Kasumi-1 (cell line): ENCODE measurements at places on chromosomes 7 and 10.

DNA sequence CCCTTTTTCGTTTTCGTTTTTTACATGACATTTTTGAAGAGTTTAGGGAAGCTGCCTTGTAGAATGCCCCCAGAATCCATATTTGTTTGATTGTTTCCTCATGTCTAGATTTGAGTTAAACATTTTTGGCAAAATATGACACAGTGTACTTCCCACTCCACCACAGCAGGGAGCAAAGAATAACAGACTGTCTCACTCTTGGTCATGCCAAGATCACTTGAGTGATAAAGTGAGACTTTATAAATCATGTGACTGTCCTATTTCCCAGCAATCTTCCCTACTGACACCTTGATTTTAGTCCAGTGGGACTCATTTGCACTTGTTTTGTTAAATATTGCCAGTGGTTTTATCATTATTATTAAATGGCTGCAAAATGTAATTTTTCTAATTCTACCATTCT is 44.4 kb upstream of the USP6NL start:
- DNase-seq = no peak

DNA sequence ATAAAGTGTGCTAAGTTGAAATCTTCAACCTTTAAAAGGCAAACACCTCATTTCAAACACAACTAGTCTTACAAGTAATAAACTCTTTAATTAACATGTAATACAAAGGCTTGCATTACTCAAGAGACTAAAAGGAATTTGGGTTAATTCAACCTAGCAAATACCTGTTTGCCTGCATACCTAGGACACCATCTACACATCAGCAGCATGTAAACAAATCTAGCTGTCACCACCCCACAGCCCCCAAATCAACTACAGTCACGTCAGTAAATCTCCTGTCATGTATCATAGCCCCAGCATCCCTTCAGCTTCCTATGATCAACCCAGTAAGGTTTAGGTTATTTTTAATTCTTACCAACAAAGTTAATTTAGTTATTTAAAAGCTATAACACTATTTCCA is 33.5 kb downstream of the ZNF800 start:
- no peak for DNase-seq

DNA sequence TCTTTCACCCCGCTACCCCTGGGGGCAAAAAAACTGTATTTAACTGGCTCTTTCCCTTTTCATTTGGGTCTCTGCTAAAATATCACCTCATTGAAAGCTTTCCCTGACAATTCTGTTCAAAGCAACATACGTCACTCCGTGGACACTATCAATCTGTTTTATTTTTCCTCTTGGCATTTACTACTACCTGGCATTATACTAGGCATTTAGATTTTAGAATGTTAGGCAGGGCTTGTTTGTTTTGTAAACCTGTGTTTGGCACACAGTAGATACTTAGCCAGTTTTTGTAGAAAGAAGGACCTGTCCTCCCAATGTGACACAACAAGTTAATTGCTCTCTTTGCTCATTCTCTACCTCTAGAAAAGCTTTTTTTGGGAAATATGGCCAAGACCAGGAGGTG is 26.5 kb upstream of the PDK4 start:
- no peak for DNase-seq

DNA sequence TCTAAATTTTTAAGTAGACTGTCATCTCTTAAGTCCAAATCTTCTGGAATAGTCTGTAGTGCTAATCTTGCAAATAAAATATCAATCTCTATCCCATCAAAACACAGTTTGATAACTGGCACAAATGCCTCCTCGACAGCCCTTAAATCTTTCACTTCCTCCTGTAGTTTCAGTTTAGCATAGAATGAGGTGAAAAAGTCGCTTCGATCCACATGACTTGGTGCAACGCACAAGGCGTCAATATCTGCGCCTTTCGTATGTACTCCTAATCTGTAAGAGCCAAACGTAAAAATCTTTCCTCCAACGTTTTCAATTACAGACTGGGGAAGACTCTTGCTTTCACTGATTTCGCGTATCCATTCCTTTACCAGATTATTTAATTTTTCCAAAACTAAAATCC is 603 bp downstream of the PAPOLB start:
- DNase-seq = no peak

GRCh38 chr7:105524840-105525239 is 2.8 kb upstream of the PUS7 start:
- no peak for DNase-seq

GRCh38 chr10:64463406-64463805 is 942.2 kb downstream of the REEP3 start:
- DNase-seq = no peak

- DNase-seq = no peak
Observed at GRCh38 chr7:7688310-7688709, 30.1 kb downstream of the RPA3 start.

- peak; percentile 39 for DNase-seq
Observed at GRCh38 chr7:91034459-91035368, 229.5 kb upstream of the FZD1 start.

- DNase-seq = no peak
Observed at GRCh38 chr7:112362731-112363131, 87.5 kb upstream of the IFRD1 start.

DNA sequence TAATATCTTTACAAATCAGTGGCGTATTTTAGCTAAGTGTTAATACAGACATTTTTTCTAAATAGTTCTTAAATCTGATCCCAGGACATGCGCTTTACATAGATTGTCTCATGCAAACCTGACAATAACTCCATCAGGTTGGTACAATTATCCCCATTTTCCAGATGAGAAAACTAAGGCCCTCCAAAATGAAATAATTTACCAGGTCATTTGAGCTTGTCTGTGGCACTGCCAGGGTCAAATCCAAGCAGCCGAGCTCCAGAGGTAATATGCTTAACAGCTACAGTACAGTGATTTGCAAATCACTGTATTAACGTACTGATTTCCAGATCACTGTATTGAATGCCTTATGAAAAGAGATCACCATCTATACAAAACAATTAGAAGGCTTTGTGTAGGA is 223.1 kb downstream of the CHCHD3 start:
- DNase-seq = no peak

GRCh38 chr7:107644309-107644974 is 16.2 kb upstream of the SLC26A4 start:
- DNase-seq = no peak

DNA sequence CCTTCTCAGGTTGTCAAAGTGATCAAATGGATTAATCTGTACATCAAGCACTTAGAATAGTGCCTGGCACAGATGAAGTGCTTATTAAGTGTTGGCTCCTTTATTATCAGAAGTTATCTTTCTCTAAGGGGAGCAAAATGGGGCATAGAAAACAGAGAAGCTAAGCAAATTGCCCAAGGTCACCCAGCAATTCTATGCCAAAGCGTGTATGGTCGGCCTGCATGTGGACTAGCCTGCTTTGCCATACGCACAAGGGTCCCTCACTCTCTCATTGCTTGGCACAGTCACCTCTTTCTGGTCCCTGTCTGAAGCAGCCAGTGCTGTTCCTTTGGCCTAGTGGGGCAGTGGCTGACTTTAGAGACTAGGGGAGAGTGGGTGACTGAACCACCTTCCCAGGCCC is 45.3 kb downstream of the CDH23 start:
- DNase-seq = no peak

GRCh38 chr7:151024435-151025056 is at the start of gene ATG9B:
Gene ATG9B, minus strand, starts transcription at chr7:151024494. Its CDS starts 71 bp downstream, at chr7:151024423.
- no peak for DNase-seq

- peak; percentile 40 for DNase-seq
Observed at GRCh38 chr7:131544449-131545301, 11.8 kb downstream of the PODXL start.

- DNase-seq = peak; percentile 87
Observed at GRCh38 chr7:89054361-89054760, 258.8 kb upstream of the TEX47 start.

DNA sequence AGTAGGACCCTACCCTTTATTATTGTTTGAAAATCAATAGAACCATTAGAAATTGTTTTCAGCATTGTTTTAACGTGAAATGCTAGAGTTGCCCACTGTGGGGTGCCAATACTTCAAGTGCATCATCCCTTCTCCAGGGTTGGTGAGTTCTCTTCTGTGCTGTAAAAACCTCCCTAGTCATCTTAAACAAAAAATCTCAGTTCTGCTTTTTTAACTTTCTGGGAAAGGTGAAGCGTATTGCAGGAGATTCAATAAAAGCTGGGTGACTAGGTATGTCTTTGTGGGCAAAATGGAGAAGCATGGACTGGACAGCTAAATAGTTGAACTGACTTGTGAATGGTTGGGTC is 699.1 kb downstream of the SUGCT start:
- DNase-seq = peak; percentile 40

- no peak for DNase-seq
Observed at GRCh38 chr7:39967406-39968161, 17.5 kb downstream of the CDK13 start.

GRCh38 chr7:133016604-133017003 is 65.3 kb downstream of the CHCHD3 start:
- DNase-seq = no peak

DNA sequence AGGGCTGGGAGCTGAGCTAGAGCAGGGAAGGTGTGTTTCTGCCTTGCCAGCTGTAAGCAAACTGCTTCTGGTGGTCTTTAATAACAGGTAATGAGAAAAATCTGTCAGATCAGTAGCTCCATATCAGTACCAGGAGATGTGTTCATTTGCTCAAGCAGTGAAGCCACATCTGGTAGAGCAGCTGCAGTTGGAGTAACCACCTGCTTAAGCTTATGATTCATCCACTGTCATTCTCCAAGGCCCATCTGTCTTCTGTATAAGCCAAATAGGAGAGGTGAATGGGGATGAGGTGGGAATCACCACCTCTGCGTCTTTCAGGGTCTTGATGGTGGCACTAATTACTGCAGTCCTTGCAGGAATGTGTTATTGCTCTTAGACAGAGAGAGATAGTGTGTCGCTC is 18.4 kb upstream of the COBL start:
- no peak for DNase-seq

DNA sequence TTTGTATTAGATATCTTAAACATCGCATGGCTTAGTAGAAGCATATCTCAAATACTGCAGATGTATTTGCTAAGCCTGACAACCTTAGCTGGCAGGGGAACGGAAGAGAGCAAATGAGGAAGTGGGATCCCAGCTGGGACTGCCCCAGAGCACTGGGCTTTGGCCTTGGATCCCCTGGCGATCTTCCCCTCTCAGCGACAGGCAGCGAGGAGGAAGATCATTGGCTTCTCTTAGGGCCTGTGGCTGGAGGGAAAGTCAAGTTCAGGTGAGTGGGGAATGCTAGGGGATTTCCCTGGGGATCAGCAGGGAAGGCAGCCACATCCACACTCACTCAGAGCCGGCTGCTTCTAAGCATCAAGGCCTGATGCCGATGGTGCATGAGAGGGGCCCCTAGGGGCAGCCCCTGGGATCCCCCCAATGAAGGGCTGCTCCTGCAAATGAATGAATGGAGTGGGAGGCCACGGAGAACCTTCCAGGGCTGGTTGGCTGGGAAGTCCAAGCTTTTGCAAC is 42.0 kb downstream of the LYZL2 start:
- peak; percentile 93 for DNase-seq

GRCh38 chr10:44308935-44309334 is 76.0 kb downstream of the CXCL12 start:
- no peak for DNase-seq

- no peak for DNase-seq
Observed at GRCh38 chr7:39808796-39809481, 141.1 kb upstream of the CDK13 start.

GRCh38 chr7:111985798-111986197 is 220.4 kb downstream of the DOCK4 start:
- no peak for DNase-seq

- peak; percentile 48 for DNase-seq
Observed at GRCh38 chr10:16909961-16910792, 93.0 kb upstream of the RSU1 start.

GRCh38 chr7:97094284-97094930 is 23.1 kb upstream of the SDHAF3 start:
- no peak for DNase-seq

DNA sequence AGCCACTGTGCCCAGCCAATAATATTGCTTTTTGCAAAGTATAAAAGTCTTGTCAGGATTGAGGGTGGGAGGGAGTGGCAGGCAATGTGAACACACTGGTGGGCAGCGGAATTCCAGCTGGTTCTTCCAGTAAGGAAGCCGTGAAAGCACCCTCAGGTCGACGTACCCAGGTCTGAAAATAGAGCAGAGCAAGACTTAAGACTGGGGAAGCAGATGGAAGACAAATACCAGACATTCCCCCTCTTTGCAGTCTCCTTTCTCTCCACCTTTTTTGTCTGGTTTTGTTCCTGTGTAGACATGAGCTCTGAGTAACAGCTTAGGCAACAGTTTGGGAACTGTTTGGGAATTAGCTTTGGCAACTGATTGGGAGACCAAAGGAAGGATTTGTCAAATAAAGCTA is 17.6 kb upstream of the CSTF2T start:
- DNase-seq = no peak

- DNase-seq = no peak
Observed at GRCh38 chr7:78073609-78074382, 275.2 kb downstream of the PHTF2 start.

DNA sequence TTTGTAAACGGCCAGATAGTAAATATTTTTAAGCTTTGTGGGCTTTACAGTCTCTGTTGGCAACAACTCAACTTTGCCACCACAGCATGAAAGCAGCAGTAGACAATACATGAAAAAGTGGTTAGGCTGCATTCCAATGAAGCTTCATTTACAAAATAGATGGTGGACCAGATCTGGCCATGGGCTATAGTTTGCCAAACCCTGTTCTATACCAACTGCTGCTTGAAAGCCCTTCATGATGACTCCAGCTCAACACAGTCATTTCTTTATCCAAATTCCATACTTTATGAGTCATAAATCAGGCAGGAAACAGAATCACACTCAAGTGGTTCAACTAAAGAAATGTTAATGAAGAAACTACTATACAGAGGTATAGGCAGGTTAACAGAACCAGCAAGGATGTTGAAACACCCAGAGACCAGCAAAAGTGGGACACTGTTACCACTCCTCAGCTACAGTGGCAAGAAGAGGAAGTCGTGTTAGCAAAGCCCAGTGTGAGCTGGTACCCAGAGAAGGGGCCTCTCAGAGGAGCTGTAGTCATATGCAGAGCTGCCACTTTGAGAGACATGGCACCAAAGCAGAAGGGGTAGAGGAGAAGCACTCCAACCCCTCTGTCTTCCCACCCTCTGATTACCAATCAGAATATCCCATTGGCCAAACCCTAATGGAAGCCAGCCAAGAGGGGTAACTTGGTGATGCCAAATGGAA is 72.5 kb downstream of the PRLHR start:
- peak; percentile 21 for DNase-seq

DNA sequence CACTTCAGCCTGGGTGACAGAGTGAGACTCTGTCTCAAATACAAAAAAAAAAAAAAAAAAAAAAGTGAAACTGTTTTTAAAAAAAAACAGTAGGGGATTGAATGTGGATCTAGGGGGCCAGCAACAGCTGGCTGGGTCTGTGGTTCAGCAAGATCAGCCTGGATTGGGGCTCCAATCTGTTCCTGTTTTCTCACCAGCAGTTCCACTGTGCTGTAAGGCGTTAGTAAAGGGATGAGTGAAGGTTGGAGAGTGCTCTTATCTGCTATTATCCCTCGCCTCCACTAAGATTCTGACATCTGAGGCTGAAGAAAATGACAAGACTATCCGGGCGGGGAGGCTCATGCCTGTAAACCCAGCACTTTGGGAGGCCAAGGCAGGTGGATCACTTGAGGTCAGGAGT is 41.6 kb upstream of the GTF2IRD1 start:
- DNase-seq = peak; percentile 56
